ENCODE measurements at places on chromosomes 5 and 9.

GRCh38 chr9:2192356-2192979, 177.3 kb downstream of the SMARCA2 start:
- DNase-seq, result no peak

- DNase-seq, result no peak
Observed at GRCh38 chr5:35518104-35518503, 99.6 kb upstream of the SPEF2 start.

DNA sequence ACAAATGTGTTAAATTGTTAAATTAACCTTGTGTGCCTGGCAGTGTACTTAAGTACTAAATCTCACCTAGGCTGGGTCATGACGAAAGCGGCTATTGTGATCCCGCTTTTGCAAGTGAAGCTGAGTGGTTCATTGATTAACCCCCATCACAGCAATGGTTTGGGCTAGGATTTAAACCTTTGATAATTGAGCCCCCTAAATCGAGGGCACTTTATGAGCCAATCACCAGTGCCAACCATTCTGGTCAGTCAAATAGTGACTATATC, 22.8 kb downstream of the HNRNPK start:
- DNase-seq, result peak; percentile 5

DNA sequence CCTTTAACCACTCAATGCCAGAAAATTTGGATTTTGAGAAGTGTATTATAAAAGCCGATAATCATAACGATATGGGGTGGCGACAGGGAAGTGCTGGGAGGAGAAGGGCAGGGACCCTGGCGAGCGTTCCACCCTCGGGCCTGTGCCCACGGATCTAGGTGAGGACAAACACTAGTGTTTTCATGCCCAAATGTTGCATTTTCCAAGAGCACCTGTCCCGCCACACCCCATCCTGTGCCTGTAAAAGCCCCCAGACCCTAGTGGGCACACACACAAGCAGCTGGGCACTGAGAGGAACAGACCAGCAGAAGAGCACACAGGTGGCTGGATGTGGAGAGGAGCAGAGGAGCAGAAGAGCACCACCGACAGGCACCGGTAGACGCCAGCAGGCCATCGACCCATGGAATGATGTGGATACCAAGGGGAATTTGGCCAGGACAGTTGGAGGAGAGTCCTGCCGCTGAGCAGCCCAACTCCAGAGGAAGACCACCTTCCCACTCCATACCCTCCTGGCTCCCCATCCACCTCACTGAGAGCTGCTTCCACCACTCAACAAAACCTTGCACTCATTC, 315.0 kb downstream of the EDIL3 start:
- DNase-seq, result no peak
